ENCODE measurements at places on chromosomes 1 and 21. TPM values are rescaled to one million over a fixed set of nuclear protein-coding genes. Genes with fewer than 3 reads are reported as not detected.

DIO1 gene
- total RNA-seq, result not detected

DNA sequence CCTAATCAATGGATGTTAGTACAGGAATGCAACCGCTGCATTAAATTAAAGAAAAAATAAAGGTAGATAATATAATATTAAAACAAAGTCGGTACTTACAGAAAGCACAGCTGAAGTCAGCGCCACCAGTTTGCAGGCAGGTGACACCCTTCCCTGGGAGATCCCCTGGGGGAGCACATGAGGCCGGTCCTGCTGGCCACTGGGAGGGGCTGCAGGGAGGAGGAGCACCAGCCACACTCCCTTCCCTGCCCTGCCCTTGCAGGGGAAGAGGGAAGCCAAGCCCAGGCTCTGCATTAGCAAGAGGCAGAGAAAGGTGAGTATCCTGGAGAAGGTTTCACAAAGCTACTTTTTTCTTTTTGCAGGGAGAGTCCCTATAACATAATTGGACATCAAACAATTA is 507.0 kb downstream of the AJAP1 start:
- DNase-seq, result no peak

GRCh38 chr21:39660191-39660980 is 47.6 kb downstream of the B3GALT5 start:
- peak; percentile 88 for DNase-seq

GRCh38 chr1:92749024-92749634 is 35.8 kb downstream of the EVI5 start:
- DNase-seq, result no peak

DNA sequence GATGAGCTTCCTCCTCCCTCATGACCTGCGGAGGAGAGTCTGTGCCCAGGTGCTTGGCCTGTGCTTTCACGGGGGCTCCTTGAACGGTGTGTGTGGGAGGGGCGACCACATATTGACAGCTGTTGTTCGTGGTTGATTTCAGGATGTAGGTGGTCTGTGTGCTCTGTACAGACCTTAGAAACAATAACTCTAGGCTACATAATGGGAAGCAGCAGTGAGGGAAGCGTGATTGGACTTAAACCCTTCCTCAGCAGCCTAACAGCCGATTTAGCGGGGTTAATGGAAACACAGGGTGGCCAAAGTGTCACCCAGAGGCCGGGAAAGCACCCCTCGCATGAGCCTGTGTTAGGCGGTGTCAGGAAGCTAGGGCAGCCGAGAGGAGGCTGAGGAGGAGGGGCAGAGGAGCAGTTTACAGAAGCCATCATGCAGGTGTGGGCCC is 56.0 kb downstream of the TBCE start:
- DNase-seq, result no peak

GRCh38 chr1:115475252-115475651 is 137.2 kb upstream of the NGF start:
- no peak for DNase-seq

DNA sequence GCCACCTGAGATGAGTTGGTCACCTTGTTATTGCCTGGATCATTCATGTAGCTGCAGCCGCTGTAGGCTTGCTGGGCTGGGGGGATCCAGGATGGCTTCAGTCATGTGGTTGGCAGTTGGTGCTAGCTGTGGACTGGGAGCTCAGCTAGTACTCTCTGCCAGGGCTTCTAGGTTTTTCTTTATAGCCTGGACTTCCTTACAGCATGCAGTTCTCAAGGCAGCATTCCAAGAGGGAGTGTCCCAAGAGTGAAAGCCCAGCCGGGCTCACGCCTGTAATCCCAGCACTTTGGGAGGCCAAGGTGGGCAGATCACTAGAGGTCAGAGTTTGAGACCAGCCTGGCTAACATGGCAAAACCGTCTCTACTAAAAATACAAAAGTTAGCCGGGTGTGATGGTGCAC is 23.7 kb upstream of the ACTL8 start:
- no peak for DNase-seq

GRCh38 chr1:81477710-81478109 is 323.0 kb upstream of the ADGRL2 start:
- DNase-seq, result no peak
